GM12878 (cell line): ENCODE measurements at places on chromosomes 4 and X.
A peak's percentile ranks its signal among the peaks of the same experiment; 100 is the strongest.

- no peak for DNase-seq
Measured at GRCh38 chrX:107730991-107731766, 44.4 kb downstream of the TSC22D3 start.

DNA sequence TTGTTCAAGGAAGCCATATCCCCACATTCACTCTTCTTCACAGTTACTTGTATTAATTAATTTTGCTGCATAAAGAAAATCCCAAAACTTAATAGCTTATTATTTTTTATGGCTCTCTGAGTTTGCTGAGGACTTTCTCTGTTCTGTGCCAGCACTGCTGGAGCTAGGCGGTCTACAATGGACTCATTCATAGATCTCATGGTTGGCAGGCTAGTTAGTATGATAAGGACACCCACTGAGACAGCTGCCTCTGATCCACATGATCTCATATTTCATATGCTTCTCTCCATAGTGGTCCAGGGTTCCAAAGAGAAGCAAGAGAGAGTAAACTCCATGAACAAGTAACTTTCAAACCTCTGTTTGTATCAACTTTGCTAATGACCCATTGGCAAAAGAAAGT is 170.2 kb downstream of the ADGRA3 start:
- DNase-seq: no peak

- DNase-seq: no peak
Measured at GRCh38 chrX:135535077-135535940, 14.8 kb downstream of the INTS6L start.

GRCh38 chrX:71809886-71810285 is 46.7 kb downstream of the CXorf49B start:
- DNase-seq: no peak

DNA sequence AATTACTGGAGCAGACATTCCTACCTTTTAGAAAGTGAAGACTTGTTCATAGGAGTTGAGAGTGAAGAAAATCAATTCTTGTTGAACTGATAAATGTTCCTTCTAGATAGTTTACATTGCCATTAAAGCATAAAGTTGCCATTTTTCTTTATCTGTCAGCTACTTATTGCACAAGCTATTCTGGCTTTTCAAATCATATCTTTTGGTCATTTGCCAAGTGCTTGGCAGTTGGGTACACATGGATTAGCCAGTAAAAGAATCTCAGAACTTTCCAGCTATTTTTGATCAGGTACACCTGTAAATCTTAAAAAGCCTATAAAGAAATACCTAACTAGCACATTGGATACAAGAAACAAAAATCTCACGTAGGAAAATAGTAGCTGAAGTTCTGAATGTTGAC is 56.4 kb upstream of the PNPLA4 start:
- no peak for DNase-seq

DNA sequence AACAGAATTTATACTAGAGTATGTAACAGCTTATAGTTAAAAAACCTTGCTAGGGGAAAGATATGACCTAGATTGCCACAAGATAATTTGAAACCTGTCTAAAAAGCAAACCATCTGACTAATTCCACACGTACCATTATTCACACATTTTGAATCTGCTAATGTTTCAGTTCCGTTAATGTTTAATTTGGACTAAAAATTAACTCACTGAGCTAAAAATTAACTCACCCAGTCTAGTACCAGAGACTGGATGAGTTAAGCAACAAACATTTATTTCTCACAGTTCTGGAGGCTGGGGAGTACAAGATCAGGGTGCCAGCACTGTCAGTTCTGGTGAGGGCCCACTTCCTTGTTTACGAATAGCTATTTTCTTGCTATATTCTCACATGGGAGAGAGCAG is 231.5 kb upstream of the DIAPH2 start:
- peak; percentile 28 for DNase-seq

- no peak for DNase-seq
Measured at GRCh38 chr4:123866796-123867195, 470.2 kb downstream of the SPRY1 start.
